ENCODE measurements at places on chromosomes 12 and 14.

- DNase-seq, result no peak
These were observed 218.6 kb upstream of the SLC38A2 start for GRCh38 chr12:46590991-46591703.

DNA sequence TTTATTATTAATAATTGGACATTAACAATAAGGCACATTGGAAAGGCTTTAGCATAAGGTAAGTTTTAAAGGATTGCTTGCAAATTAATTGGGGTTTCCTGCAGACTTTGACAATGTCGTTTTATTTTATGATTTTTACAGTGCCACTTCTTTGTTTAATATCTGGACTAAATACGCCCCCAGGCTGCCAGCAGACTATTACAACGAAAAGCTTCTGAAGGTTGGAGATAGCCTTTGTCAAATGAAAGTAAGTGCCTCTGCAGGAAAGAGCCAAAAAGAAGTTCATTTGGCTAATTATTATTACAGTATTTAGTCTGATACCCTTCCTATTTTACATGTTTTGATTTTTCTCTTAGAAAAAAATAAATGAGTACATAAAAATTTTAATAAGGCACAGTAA lies 11.3 kb downstream of the CFAP54 start:
- peak; percentile 76 for DNase-seq

DNA sequence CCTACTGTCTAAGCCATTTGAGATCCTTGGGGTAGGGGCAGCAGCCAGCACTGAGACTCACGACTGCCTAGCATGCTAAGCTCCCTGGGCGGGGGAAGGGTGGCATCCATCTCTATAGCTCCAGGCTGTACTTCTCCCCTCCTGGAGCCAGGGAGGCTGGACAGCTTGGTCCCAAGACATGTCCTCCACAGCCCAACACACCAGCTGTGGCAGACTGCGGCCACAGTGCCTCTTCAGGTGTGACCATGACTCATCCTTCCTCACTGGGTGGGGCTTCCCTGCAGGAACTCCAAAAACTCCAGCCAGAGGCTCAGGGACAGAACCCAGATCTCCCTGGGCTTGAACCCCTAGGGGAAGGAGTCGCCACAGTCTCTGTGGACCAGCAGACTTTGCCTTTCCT lies 193.9 kb downstream of the GPHN start:
- DNase-seq, result no peak

GRCh38 chr12:117105902-117106301 lies 6.7 kb upstream of the TESC start:
- no peak for DNase-seq

DNA sequence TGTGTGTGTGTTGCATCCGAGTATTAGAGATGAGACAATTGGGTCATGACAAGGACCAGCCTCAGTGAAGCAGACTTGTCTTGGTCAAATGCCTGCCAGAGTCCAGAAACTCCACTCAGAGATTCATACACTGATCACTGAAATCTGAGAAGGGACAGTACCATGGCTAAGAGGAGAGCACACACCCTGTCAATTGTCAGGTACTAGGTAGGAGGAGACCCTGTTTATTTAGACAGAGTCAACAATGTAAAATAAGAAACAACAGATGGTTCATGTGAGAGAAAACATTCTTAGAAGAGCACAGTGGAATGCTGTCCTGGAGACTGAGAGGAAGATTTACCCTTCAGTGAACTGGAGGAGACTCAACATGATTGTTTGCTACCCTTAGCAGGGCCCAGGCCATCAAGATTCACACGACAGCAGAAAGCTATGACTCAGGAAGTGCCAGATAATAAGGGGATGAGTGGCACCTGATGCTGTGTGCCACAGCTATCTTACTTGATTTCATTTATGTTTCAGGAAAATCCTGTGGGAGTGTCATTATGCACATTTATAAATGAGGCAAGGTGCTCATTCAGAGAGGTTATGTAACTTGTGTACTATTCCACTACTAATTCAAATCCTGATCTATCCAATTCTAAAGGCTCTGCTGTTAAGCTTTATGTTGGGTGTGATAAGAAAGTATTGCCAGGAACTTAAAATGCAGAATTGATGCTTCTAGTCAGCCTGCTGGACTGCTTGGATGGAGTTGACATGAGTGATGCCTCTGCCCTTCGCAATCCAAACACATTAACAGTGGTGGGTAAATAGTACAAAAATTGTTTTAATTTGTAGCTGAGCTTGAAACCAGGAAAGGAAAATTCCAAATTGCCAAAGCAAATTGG lies 136.6 kb upstream of the NEDD1 start:
- DNase-seq, result no peak

- peak; percentile 50 for DNase-seq
These were observed 42.2 kb upstream of the MANSC4 start for GRCh38 chr12:27822076-27822712.
